Fibroblast of skin of scalp (primary cell): ENCODE measurements at places on chromosomes 3 and 15.

DNA sequence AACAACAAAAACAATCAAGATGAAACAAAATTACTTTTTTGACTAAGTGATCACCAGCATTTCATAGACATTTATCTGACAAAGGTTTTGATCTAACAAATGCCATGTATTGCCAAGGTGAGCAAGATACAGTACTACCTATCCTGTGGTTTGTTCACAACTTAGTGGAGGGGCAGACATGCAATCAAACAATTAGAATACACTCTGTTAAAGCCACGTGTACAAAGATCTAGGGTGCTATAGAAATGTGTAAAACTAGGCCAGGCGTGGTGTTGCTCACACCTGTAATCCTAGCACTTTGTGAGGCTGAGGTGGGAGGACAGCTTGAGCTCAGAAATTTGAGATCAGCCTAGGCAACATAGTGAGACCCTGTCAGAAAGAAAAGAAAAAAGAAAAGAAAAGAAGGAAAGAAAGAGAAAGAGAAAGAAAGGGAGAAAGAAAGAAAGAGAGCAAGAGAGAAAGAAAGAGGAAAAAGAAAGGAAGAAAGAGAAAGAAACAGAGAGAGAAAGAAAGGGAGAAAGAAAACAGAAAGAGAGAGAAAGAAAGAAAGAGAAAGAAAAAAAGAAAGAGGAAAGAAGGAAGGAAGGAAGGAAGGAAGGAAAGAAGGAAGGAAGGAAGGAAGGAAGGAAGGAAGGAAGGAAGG, 1.4 kb upstream of the TRIM69 start:
- DNase-seq: no peak

DNA sequence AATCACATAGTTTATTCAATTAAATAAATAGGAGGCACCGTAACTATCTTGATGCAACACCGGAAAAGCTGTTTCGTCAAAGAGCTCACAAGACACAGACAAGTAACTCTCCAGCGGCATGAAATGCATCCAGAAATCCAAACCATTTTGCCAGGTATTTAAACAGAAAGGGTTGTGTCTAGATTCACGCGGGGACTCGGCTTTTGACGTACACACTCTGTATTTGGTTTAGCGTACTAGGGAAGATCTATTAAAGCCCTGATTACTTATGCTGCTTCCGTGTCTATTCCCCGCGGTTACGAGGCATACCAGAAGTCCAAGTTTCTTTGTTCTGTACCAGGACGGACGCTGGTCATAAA, 718 bp downstream of the BNIP2 start:
- peak; percentile 50 for DNase-seq

DNA sequence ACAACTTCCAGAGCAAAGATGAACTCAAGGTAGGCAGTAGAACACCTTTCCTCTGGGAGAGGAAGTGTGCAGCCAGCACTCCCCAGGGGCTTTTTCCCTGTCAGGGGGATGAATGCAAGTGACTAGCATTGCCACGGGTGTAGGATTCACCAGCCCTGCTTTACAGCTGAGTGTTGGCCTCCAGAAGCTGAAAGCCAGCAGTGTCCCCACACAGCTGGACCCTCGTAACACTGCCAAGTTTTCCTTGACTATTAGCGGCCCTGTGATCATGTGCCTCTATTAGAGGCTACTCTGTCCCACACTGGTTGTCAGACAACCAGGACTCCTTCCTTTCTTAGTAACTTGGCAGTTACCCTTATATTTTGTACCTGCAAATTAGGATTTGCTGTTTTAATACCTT, 104.9 kb upstream of the MANF start:
- no peak for DNase-seq

- DNase-seq: no peak
Measured at GRCh38 chr15:32676169-32676568, 34.7 kb downstream of the SCG5 start.

DNA sequence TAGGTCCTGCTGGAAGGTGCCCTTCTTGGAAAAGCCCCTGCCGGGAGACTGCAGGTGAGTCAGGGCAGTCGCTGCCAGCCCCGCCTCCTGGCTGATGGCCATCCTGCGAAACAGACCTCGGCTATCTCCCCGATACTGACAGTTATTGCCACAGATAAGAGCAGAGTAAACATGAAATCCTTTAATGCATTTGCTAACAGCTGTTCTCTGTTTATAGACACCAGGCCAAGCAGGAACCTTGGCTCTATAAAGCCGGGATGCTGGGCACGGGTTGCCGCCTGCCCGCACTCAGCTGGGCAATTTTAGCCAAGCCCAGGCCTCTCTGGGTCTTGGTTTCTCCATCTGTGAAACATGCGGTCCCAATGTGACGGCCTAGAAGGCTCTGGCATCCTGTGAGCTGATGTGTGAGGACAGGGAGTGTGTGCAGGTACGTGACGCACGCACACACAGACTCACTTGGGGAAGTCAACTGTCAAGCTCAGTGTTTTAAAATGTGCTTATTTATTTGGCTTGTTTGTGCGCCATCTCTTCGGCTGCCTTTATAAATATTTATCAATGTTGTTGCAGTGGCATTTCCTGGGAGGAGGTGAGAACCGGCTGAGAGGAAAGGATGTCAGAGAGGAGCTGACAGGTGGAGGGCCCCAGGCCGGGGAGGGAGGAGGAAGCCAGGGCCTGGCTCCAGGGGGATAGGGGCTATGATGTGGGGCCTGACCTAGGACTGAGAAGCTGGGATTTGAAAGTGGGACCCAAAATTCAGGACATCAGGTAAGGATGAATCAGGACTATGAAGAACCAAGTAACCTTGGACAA, 50.8 kb upstream of the PRR23E start:
- no peak for DNase-seq

DNA sequence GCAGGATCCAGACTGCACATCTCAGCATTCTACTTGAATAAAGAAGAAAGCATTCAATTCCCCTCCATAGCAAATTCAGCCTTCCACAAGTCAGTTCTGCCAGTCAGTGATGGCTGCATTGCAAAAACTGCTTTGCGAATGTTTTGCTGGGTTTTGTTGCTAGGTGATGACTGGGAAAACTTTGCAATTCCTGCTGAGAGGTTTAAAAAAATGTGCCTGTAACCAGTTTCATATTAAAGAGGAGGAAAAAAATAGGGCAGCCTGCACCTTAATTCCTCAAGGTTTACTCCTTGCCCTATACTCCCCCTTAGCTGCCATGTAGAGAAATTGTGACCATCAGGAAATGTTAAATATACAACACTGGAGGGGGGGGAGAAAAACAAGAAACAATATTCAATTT, 225.6 kb upstream of the ATP11B start:
- peak; percentile 21 for DNase-seq

DNA sequence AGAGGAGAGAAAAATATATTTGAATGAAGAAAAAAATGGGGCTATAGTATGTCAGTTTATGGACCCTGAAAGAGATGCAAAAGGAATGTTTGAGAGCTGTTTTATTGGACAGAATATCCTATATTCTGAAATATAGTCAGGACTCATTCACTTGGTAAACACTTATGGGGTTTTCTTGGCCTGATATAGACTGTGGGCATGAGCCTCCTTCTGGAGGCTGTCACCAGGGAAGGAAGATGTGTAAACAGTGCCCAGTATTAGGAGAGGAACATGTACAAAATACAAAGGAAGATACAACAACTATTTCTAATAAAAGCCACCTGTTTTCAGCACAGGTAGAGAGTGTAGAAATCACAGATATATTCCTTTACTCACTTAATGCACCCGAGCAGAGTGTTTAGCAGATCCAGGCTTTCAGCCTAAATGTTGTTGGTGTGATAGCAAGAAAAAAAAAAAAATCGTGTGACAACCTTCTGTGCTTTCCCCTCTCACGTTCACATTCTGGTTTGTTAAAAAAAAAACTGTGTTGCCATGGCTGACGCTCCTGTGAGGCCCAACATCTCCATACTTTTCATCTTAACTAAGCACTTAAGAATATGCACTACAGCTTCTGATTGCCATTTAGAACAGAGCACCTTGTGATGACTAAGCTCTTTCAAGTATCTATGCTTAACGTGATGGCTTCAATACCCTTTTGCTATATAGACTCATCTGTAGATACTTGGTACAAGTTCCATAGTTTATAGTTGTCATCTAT, 134.1 kb downstream of the MBNL1 start:
- DNase-seq: peak; percentile 17

DNA sequence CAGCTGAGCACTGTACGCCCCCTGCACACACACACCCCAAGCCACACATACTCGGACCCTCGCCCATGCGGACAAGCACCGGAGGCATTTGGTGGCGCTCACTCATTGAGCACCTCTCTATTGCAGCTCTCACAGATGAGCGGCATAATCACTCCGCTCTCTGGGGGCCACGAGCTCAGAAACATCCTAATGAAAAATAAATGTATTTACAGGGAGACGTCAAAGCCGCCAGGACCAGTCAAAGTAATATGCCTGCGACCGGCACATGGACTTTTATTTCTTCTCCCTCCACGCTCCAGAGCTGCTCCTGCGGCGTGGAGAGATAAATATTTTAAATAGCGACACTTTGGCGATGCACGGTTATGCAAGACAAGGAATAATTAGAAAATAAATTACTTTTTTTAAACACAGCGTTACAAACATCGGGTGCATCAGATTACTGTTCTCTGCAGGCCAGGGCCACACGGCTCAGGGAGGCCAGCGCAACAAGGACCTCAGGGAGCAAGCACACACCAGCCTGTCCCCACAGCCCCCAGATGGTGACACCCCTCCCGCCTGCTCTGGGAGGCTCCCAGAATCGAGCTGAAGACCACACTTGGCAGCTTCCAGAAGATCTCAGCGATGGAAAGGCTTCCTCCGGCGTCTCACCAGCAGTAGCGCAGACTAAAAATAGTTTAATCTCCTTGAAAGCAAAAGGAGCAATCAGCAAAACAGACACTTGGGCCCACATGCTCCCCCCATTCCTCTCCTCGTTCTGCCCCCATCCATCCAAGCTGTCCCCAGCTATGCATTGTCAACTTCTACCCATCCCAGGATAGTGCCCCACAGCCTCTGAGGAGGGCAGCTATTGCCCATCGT, 48.0 kb downstream of the CACNA2D2 start:
- no peak for DNase-seq

GRCh38 chr3:192980632-192981031, 63.0 kb upstream of the MB21D2 start:
- DNase-seq: no peak

DNA sequence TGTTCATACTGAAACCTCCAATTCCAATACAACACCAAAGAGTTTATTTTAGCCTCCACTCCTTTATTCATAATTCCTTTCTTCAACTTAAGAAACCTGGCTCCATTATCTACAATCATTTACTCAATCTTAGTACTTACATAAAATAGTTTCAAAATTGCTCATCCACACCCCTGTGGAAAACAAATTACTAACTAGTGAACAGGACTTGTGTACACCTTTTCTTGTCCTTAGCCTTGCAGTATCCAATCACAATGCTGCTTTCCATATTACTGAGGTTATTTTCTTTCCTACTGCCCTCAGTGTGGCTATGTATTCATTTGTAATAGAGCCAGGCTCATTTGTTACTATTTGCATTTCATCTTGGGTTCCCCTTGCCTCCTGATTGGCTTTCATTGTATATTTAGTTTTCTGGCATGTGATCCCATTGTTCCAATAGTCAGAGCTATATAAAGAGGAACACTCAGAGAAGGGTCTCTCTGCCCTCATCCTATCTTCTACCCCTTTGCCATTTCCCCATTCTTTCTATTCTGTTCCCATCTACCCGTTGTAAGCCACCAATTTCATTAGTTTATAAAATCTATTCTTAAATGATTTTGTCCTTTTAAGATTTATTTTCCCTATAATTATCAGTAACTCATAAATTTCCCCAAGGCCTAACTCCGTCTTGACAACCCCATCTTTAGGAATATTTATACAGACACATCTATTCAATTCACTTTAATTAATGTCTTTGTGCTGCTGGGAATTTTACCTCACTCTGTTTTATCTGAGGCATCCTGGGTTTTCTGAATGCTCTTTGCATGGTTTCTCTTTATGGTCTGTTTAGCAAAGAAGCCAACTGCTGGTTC, 67.9 kb upstream of the RBP1 start:
- DNase-seq: no peak

DNA sequence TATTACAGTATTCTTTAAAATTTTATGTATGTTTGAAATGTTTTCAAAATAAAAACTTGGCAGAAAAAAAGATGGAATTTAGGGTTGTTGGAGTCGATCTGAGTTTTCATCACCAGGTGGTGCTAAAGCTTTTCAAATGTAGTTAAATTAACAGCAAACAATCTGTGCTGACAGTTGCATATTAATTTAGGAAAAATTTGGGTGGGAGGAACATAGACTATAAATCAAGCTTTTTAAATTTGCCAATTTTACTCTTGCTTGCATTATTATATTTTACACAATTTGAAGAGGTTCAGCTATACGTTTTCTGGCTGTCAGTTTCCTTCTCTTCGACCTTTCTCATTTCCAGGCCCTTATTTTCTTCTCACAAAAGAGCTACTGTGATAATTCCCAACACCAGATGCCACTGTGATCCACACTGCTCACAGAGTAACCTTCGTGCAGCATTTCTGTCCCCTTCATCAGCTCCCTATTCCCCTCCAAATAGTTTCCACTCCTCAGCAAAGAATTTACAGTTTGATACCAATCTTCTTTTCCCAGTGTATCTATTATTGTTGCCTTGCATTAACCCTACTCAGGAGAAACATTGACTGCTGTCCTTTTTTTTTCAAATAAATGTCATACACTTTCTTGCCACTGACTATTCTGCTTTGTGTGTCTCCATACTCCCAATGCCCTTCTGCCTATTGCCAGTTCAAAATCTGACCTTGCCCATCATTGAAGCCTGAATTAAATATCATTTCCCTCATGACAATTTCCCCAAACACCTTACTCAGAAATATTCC, 53.4 kb upstream of the EIF5A2 start:
- DNase-seq: peak; percentile 49

- no peak for DNase-seq
Measured at GRCh38 chr3:156975721-156976120, 149.6 kb downstream of the LEKR1 start.

GRCh38 chr15:56814429-56814828, 81.1 kb upstream of the ZNF280D start:
- no peak for DNase-seq

DNA sequence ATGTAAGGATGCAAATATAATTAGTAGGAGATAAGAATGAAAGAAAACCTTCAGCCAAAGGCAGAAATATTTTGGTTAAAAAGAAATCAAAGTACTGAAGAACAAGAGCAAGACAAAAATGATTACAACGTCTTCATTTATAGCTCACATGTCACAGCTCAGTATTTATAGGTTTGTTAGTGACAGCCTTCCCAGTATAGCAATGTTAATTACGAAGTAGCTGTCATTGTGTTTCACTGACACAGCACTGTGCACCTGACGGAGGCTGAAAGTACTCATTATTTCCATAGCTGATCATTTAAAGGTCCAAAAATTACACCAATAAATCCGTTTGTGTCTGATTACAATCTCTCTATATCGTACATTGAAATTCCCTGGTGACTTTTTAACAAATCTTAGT, 561 bp upstream of the OSTN start:
- no peak for DNase-seq

DNA sequence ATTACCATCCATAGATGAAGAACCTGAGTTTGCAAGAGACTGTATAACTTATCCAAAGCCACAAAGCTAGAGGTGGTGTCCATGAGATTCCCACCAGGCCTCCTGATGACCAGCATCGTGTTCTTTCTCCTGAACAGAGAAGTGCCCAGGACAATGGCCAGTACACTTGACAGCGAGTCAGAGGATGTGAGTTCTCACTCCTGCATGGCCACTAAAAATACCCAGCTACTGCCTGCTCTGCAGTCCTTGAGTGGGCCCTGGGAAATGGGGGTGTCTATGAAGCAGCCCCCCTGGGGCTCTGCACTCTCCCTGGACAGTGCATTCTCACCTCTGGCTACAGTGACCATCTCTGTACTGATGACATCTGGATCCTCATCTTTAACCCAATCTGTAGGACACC, 201.2 kb downstream of the RPLP1 start:
- DNase-seq: no peak
